ENCODE measurements at places on chromosomes 13 and 19. TPM values are rescaled to one million over a fixed set of nuclear protein-coding genes. Genes with fewer than 3 reads are reported as not detected.

BLOC1S3 gene
- 14.5 TPM for total RNA-seq

GDF15 gene
- total RNA-seq = 20.5 TPM

MYBPC2 gene
- not detected for total RNA-seq

FXYD3 gene
- total RNA-seq = not detected

LRRC63 gene
- not detected for total RNA-seq

DNA sequence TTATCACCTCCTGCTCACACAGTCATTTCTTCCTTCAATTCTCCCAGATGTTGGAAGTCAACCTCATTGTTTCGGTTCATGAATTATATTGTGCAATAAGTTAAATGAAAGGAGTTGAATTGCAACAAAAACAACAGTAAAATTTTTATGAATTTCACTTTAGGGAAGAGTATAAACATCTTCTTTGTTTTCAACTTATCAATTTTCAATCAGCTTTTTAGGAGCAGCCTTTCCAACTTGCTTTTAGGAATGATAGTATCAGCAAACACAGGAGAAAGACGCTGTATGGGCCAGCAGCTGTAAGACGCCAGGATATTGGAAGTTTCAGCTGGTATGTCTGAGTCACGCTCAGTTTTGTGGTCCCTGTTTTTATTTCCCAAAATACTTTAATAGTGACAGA, 132.5 kb upstream of the ARGLU1 start:
- DNase-seq = no peak

- DNase-seq = no peak
These were observed 23.2 kb upstream of the F7 start for GRCh38 chr13:113082198-113083021.

DNA sequence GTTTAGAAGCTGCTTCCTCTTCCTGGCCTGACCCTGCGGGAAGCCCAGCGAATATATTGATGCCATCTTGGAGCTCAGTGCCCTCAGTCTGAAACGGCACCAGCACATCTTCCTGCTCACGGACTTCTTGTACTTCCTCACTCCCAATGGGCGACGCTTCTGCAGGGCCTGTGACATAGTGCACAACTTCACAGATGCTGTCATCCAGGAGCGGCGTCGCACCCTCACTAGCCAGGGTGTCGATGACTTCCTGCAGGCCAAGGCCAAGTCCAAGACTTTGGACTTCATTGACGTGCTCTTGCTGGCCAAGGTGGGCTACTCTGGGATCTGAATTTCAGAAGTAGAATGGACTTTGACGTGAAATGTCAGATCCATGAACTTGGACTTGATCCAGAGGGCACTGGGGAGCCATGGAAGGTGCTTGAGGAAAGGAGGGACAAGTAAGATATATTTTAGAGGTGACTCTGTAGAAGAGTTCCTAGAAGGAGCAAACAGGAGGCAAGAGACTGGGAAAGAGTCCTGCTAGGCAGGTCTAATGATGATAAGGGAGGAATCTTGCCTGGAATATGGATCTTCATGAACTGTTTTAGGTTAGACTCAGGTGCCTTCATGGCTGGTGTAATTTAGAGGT, 38.4 kb upstream of the CYP4F8 start:
- no peak for DNase-seq

DNA sequence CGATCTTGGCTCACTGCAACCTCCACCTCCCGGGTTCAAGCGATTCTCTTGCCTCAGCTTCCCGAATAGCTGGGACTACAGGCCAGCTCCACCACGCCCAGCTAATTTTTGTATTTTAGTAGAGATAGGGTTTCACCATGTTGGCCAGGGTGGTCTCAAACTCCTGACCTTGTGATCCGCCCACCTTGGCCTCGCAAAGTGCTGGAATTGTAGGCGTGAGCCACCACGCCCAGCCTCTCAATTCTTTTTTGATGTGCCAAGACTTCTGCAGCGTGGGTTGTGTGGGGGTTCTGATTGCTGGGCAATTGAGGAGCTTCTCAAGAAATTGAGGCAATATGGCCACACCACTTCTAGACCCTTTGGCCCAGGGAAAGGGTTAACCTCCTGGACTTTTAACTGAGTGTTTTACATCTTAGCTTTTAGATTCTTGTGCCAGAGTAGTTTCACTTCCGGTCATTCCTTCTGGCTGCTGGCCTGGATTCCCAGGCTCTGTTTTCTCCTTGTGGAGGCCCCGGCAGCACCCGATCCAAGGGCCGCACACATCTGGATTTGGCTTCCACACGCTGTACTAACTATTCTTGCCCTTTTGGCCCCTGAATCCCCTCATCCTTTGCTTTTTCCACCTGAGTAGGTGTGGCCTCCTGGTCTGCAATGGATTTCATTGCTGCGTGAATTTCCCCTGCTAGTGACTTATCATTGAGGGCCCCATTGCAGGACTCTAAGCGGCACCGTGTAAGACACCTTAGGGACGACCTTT, 14.7 kb downstream of the SMARCA4 start:
- DNase-seq = peak; percentile 39

GRCh38 chr13:111602874-111603273, 282.4 kb downstream of the TEX29 start:
- DNase-seq = no peak

GRCh38 chr13:95903569-95903968, 149.6 kb downstream of the UGGT2 start:
- DNase-seq = no peak

GRCh38 chr13:50446611-50447010, 396.9 kb downstream of the DLEU7 start:
- peak; percentile 49 for DNase-seq

GRCh38 chr13:41296879-41297646, 14.0 kb upstream of the NAA16 start:
- DNase-seq = no peak

GRCh38 chr13:41639237-41639904, 182.0 kb downstream of the RGCC start:
- DNase-seq = no peak

- DNase-seq = no peak
These were observed 2020.6 kb upstream of the PCDH20 start for GRCh38 chr13:63436325-63436668.

- DNase-seq = no peak
These were observed 39.2 kb downstream of the GPC6 start for GRCh38 chr13:93265800-93266199.

DNA sequence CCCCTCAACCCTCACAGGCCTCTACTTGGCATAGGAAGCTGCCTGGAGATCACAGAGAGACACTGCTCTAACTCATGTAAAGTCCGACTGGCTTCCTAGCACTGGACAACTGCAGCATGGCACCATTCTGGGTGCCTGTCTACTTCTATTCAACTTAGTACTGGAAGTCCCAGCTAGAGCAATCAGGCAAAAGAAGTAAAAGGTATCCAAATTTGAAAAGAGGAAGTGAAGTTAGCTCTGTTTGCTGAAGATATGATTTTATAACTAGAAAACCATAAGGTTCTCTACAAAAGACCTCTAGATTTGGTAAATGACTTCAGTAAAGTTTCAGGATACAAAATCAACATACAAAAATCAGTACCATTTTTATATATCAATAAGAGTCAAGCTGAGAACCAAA, 1017.6 kb downstream of the PCDH9 start:
- no peak for DNase-seq

DNA sequence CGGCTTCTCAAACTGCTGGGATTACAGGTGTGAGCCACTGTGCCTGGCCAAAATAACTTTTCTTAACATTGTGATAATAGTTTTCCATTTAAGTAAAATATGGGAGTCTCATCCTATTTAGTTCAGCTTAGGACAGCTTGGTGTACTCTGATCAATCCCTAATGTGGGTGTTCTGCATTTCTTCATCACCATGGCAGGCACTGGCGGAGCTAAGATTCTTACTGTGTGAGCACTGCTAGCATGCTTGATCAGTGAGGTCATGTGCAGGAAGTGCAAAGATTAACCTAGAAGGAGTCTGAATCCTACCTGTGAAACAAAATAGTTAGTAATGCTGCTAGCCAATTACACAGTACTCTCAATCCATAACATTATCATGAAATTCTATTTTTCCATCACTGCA, 1684.2 kb upstream of the SLC10A2 start:
- peak; percentile 54 for DNase-seq

DNA sequence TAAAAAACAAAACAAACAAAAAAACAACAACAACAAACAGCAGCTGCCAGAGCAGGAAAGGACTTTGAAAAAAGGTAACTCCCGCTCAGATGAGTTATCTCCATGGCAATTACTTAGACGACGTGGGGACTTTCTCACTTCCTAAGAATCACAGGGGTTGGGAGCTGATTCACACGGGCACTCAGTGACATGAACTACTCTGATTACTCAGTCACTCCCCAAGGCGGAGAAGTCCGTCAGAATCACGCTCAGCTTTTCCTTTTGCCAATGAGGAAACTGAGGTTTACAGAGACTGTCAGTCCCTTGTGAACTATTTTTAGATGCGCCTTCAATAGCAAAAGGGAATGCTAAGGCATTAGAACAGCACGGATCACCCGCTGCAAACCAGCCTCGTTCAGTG, 32.3 kb upstream of the MATK start:
- peak; percentile 35 for DNase-seq

DNA sequence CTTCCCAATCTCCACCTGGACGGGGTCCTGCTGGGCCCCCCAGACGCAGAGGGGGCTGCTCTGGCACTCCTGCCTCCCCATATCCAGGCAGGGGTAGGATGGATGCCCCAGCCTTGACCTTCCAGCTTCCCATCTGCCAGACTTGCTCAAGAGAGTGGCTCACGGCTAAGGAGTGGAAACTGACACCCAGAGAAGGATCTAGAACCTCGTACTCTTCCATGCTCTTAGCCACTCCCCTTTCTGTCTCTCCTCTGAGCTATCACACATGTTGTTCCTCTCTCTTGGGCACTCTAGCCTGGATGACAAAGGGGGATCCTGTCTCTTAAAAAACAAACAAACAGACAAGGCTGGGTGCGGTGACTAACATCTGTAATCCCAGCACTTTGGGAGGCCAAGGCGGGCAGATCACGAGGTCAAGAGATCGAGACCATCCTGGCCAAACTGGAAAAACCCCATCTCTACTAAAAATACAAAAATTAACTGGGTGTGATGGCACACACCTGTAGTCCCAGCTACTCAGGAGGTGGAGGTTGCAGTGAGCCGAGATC, 12.2 kb upstream of the FUT5 start:
- no peak for DNase-seq

DNA sequence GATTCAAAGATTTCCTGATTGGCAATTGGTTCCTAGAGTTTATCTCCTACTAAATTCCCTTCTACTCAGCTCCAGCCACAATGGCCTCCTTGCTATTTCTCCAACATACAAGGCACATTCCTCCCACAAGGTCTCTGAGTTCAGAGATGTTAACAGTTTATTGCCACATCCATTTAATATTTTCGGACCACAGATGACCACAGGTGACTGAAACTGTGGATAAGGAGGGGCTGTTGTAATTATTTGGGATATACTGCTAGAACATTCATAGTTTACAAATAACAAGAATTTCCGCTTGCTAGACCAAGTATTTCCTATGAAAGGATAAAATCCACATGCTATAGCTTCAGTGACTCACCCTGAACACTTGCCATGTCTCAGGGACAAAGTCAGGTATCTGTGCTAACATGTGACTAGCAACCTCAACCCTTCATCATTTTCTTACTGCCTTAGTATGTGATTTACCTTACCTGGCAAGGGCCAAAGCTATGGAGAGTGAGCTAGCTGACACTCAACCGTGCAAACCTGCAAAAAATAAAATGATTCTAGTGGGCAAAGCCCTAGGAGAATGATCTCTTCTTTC, 117.7 kb downstream of the TBC1D4 start:
- DNase-seq = no peak

GRCh38 chr13:100356889-100357288, 231.7 kb downstream of the GGACT start:
- DNase-seq = no peak

- no peak for DNase-seq
These were observed 692 bp downstream of the SULT2B1 start for GRCh38 chr19:48552406-48553322.

- DNase-seq = no peak
These were observed 31.5 kb downstream of the ZSWIM4 start for GRCh38 chr19:13826652-13827235.

DNA sequence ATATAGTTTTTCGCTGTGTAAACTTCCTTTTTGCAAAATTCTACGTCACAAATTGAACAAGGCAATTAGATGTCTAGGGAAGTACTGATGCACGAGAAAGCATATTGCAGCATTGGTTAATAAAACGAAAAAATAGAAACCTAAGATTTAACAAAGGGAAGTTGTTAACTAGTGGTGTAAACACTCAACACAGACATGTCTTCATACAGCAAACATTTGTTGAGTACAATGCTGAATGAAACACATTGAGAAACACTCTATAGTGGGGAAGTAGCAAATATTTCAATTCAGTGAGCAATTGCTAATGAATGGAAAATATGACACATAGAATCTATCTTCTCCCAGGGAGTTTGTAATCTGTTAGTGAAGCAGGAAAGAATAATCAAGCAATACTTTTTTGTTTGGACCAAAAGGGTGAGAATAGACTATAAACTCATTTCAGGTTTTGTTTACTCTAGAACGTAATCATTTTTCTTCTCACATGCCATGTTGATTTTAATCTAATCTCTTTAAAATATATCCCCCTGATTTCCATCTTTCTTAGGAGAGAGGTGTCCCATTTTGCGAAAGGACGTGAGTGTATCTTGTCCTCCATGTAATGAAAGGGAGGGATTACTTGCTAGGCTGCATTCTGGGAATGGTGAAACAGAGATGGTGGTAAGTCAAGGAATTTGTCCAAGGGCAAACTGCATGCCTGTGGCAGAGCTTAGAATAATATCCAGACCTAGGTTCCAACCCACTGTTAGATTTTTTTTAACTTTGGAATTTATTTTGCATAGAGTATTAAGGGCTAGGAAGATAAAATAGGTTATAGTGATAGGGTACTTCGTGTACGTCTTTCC, 1.7 kb upstream of the ANKRD10 start:
- DNase-seq = peak; percentile 90

GRCh38 chr13:87590518-87590917, 80.7 kb upstream of the SLITRK5 start:
- no peak for DNase-seq

DNA sequence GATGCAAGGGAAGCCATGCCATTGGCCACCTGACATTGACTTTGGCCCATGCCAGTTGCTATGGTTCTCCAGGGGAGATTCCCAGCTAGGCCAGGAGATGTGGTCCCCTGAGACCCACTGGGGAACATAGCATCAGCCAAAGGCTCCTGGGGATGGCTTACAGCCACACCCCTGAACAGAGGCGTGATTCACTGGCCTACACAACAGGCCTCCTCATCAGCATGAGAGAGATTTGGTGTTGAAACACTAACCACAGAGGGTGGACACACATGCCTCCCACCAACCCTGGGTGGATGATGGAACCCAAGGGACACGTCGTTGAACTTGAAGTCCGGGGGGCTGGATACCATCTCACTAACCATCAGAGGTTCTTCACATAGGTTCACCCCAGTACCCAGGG, 14.4 kb downstream of the IQCN start:
- DNase-seq = no peak

GRCh38 chr19:44570984-44571684, 41.7 kb upstream of the CEACAM20 start:
- peak; percentile 41 for DNase-seq

- no peak for DNase-seq
These were observed 367.4 kb downstream of the SPRY2 start for GRCh38 chr13:79973533-79973963.

GRCh38 chr13:42354241-42355091, 82.5 kb downstream of the AKAP11 start:
- DNase-seq = peak; percentile 91

Measured in astrocyte (in vitro differentiated cells and primary cell).